Glomerular endothelial cell (primary cell): ENCODE measurements at places on chromosomes 4 and X. TPM values are rescaled to one million over a fixed set of nuclear protein-coding genes. Genes with fewer than 3 reads are reported as not detected.

The MAGEC3 gene
- total RNA-seq: not detected in 2 replicates

The CENPVL2 gene
- not detected in 2 replicates for total RNA-seq

The UGT8 gene
- 0.53 and 4.3 TPM in 2 replicates for total RNA-seq

The SPOCK3 gene
- 2.0 and 3.5 TPM in 2 replicates for total RNA-seq

The ZCCHC18 gene
- 1.1 and 6.1 TPM in 2 replicates for total RNA-seq

The LDB2 gene
- 57.1 and 69.8 TPM in 2 replicates for total RNA-seq

The IL15 gene
- 3.4 and 4.2 TPM in 2 replicates for total RNA-seq

The FMR1NB gene
- not detected in 2 replicates for total RNA-seq

The XG gene
- total RNA-seq: 0.05 TPM in 1 of 2 replicates, not detected in the other

The SCRG1 gene
- not detected in 2 replicates for total RNA-seq

The CLTRN gene
- 0.12 and 2.1 TPM in 2 replicates for total RNA-seq

The RTL5 gene
- 1.6 and 1.9 TPM in 2 replicates for total RNA-seq

The FAM47E gene
- total RNA-seq: 0.44 TPM in 1 of 2 replicates, not detected in the other

The NDNF gene
- total RNA-seq: 0.70 TPM in 1 of 2 replicates, not detected in the other

The HPGD gene
- 4.6 TPM in 1 of 2 replicates, not detected in the other for total RNA-seq

The PABPC4L gene
- total RNA-seq: 1.6 and 2.0 TPM in 2 replicates

The CT47A1 gene
- total RNA-seq: not detected in 2 replicates

The CFAP299 gene
- total RNA-seq: not detected in 2 replicates

The ARAF gene
- total RNA-seq: 30.1 and 41.3 TPM in 2 replicates

The ZNF674 gene
- total RNA-seq: 6.1 and 7.1 TPM in 2 replicates

The P2RY4 gene
- 0.12 TPM in 1 of 2 replicates, not detected in the other for total RNA-seq

The S100P gene
- not detected in 2 replicates for total RNA-seq

The GSX2 gene
- not detected in 2 replicates for total RNA-seq

The KLB gene
- not detected in 2 replicates for total RNA-seq

The PWWP3B gene
- total RNA-seq: 0.18 TPM in 1 of 2 replicates, not detected in the other

The SNCA gene
- 52.2 and 79.8 TPM in 2 replicates for total RNA-seq

The ARMCX2 gene
- 40.2 and 56.6 TPM in 2 replicates for total RNA-seq

The CXCL10 gene
- total RNA-seq: 2.7 and 12.7 TPM in 2 replicates

The NDST4 gene
- total RNA-seq: not detected in 2 replicates

The NR3C2 gene
- 5.2 and 6.4 TPM in 2 replicates for total RNA-seq

The RAB39B gene
- total RNA-seq: 0.05 TPM in 1 of 2 replicates, not detected in the other

The FAT4 gene
- 17.3 and 30.7 TPM in 2 replicates for total RNA-seq

The FREM3 gene
- total RNA-seq: not detected in 2 replicates

The MTNR1A gene
- not detected in 2 replicates for total RNA-seq

The FAM47A gene
- not detected in 2 replicates for total RNA-seq

The FAM9B gene
- not detected in 2 replicates for total RNA-seq

The ERCC6L gene
- 1.2 and 2.0 TPM in 2 replicates for total RNA-seq

The PNMA5 gene
- total RNA-seq: not detected in 2 replicates

The ADH1A gene
- total RNA-seq: not detected in 2 replicates

The IGFBP7 gene
- 2,081 and 2,270 TPM in 2 replicates for total RNA-seq

The MAGED4 gene
- 4.6 and 52.6 TPM in 2 replicates for total RNA-seq

The SPATA4 gene
- total RNA-seq: not detected in 2 replicates

The H2BW2 gene
- not detected in 2 replicates for total RNA-seq

The PAQR3 gene
- 10.9 and 15.2 TPM in 2 replicates for total RNA-seq

The SUV39H1 gene
- 4.4 and 10.0 TPM in 2 replicates for total RNA-seq

The SMARCA1 gene
- total RNA-seq: 35.2 and 48.2 TPM in 2 replicates

The NEUROG2 gene
- not detected in 2 replicates for total RNA-seq

The TBC1D9 gene
- total RNA-seq: 62.1 and 72.3 TPM in 2 replicates
